Activated naive CD4-positive, alpha-beta T cell (primary cell): ENCODE measurements at places on chromosomes 12 and 14.

GRCh38 chr12:24113701-24114100 lies 164.2 kb upstream of the SOX5 start:
- DNase-seq: no peak

GRCh38 chr12:125408718-125409117 lies 343.5 kb downstream of the AACS start:
- no peak for DNase-seq

GRCh38 chr14:39755269-39755878 lies 323.1 kb upstream of the FBXO33 start:
- no peak for DNase-seq

GRCh38 chr14:74429991-74430390 lies 4.0 kb upstream of the SYNDIG1L start:
- DNase-seq: no peak

DNA sequence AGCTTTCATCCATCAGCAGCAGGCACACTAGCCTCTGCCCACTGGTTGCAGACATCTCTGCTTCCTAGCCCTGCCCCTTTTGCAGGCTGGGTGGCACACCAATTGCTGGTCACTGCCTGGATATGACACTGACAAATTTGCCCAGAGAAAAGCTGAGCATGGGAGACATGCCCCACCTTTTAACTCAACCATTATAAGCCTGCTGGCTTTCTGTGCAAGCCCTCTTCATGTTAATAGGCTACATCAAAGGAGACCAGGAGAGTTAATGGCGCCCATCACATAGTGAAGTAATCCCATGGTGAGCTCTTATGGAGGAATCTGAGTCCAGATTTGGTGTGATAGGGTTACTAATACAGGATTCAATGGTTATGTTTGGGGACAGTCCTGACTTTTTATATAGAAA lies 139.2 kb downstream of the KICS2 start:
- no peak for DNase-seq

DNA sequence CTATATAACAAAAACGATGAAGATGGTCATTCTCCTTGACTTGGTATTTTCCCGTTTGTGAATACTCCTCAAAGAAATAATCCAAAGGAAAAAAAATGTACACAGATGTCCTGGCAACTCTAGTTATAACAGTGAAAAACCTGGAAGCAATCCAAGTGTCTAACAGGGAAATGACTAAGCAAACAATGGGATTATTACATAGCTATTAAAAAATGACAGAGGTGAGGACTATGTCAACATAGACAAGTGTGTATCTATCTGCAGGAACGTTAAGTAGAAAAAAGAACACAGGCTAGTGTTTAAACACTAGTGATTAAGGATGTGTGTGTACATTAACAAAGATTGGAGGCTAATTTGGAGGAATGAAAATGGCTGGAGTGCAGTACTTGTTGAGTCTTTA lies 5.9 kb upstream of the APOLD1 start:
- DNase-seq: no peak

DNA sequence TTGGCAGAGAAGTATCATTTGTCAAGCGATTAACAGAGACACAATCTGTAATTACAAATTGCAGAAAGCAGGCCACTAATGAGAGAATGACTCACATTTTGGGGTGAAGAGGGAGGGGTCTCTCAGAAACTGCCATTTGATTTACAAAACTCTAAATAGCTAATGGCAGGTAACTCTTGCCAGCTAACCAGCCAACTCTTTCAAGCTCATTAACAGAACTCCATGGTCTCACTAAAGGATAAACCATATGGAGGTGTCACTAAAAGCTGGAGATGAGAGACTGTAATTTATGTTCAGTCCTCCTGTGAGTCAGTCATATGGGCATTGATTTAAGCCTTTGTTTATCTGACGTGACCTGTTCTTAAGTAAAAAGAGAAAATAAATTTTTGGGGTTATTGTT lies 336.4 kb downstream of the FOXG1 start:
- no peak for DNase-seq

DNA sequence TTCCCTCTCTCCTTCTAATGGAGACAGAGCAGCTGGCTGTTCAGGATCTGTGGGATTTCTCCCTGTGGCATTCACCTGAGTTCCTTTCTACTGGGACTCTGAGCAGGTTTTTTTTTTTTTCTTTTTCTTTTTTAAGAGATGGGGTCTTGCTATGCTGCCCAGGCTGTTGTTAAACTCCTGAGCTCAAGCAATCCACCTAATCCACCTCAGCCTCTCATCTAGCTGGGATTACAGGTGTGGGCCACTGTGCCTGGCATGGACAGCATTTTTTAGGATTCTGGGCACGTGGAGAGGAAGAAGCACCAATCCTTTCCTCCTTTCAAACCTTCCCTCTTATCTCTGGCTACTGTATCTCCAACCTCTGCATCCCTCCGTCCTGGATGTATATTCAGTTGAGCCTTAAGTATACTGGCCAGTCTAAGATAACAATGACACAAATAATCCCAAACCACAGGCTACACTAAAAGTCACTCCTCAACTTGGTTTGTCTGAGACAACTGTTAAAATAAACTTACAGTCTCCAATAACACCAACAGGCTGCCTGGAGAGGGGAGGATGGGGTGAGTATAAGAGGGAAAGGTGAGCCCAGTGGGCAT lies 16.4 kb upstream of the CELA1 start:
- no peak for DNase-seq

GRCh38 chr12:116480210-116480810 lies 78.9 kb upstream of the MAP1LC3B2 start:
- DNase-seq: no peak

DNA sequence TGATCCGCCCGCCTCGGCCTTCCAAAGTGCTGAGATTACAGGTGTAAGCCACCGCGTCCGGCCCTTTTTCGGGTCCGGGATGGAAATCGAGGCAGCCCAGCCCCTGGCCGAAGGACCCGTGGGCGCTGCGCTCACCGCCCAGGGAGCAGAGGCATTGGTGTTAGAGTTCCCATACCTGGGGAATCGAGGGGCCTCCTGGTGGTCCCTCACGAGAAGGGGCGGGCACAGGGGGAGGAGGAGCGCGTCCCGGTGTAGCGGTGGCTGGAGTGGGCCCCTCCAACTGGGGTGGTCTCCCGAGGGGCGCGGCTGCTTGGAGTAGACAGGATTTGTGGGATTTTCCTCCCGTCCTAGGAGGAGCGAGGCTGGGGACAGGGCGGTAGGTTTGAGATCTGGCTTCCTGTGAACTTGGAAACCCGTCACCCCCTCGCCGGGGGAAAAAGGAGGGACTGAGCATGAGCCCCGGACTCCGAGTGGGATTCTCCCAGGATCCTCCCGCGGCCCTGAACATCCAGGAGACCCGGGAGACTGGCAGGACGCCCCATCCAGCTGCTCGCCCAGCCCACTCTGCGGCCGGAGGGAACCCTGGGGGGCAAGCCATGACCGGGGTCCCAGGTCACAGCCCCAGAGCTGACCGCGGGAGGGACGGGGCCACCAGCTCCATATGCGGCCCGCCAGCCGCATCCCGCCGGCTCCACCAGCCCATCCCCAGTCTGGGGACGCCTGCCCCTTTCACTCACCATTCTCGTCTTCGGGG lies 70.9 kb downstream of the ASCL4 start:
- no peak for DNase-seq

- DNase-seq: no peak
Measured at GRCh38 chr12:50197297-50197727, 30.1 kb upstream of the CERS5 start.

DNA sequence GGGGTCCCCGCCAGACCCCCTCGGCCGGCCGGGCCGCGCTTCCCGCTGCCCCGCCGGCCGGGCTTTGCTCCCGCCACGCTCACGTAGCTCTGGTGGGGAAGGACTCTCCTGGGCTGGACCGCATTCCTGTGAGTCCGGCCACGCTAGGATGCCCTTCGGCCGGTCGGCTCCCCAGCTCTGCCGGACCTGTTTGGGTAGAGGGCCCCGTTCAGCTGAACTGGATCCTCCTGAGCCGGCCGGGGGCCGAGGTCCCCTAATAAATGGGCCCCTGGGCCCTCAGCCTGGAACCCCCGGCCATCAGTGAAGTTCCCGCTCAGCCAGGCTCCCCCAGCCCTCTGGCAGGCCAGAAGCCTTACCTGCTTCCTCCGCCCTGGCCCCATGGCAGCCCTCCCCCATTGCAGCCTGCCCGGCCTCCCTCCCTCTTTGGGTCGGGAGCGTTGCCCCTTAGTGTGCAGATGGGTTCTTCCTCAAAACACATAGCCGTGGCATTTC lies 593 bp downstream of the UNC119B start:
- DNase-seq: no peak

DNA sequence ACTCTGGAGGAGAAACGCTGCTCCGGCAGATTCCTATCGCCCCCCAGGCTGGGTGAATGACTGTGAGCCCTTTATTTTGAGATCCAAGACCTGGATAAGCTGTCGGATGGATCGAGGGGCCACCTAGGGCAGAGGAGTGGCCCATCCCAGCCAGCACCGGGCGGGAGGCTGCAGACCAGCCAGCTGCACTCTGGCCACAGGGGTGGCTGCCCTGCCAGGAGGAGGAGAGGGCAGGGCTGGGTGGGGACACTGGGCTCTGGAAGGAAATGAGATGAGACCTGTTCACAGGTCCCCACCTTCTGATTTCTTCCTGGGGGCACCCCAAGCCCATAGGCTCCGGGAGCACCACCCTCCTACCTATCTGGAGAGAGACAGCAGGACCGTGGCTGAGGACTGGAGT lies 140.0 kb downstream of the PIWIL1 start:
- DNase-seq: no peak

DNA sequence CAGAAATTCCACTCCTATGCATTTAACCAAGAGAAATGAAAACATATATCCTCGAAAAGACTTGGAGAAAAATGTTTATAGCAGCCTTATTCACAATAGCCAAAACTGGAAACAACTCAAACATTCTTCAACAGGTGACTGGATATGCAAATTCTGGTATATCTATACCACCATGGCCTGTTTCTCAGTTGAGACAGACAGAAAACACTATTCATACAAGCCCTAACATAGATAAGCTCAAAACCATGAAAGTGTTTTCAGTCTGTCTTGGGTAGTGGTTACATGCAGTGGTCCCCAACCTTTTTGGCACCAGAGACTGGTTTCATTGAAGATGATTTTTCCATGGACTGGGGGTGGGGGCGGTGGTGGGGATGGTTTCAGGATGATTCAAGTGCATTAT lies 83.8 kb downstream of the SRGAP1 start:
- DNase-seq: no peak

- no peak for DNase-seq
Measured at GRCh38 chr12:105832806-105833205, 305.9 kb downstream of the NUAK1 start.

DNA sequence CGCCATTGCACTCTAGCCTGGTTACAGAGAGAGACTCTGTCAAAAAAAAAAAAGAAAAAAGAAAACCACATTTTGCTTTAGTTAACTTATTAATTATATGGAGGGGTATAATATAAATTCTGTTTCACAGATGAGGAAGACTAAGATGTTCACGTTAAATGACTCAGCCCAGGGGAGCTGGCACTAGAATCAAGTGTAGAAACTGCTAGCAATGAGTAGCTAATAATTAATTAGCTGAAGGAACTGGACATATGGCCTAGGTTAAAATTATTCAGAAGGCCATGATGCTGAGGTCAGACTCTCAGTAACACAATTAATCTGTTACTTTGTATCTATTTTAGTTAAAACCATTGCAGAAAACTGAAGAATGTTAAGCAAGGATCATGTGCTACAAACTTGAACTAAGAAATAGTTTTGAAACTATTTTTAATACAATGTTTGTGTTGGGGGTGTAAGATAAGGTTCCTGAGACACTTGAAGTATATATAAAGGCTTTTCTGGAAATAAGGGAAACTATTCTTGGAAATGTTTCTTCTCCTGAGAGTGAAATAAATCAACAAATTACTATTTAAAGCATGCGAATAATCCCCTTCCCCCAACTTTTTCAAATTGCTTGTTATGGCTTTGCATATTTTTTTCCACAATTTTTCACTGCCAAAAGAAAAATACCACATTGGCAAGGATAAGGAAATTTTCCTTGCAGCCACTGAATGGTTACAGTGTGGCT lies 589.3 kb downstream of the SOX5 start:
- DNase-seq: no peak

DNA sequence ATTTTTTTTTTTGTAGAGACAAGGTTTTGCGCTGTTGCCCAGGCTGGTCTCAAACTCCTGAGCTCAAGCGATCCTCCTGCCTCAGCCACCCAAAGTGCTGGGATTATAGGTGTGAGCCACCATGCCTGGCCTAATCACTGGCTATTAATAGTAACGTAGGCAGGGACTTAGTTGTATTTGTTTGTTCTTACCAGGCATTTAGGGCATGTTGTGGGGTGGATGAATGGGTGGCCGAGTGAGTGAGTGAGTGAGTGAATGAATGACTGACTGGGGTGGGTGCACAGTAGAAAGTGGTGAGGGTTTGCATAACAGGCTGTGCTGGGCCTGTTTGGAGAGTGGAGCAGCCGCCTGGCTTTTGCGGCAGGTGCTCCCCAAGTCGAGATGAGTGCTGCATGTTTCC lies 87.0 kb downstream of the FOXN4 start:
- DNase-seq: no peak

- no peak for DNase-seq
Measured at GRCh38 chr12:116244001-116244400, 33.5 kb downstream of the MED13L start.

DNA sequence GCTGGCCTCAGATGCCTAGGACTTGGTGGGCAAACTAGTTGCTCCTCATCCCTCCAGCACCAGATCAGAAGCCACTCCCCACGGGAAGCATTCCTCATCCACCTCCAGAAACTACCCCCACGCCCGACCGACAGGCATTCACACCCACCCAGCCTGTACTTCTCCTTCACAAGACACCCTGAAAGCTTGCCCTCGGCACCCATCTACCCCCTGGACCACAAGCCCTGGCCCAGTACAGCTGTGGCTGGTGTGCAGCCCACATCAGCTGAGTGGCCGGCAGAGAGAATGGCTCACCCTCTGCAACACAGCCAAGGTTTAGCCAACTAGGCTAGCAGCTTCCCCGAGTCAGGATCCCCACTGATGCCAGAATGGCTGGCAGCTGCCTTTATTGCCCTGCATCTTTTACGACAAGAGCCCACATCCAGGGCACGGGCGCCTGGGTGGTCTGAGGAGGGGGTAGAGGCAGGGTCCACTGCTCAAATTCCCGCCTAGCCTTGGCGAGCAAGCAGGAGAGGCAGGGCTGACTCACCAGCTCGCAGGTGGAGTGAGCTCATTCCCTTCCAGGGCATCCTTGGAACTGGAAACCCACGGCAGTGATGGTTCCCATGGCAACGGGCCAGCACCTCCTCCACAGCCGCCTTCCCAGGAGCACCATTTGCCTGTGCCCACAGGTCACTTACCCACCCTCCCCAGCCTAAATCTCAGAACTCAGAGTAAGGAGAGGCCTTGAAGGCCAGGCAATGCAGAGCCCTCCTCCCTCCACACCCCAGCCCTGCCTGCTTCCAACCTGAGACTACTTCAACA lies 17.1 kb downstream of the ACTN1 start:
- DNase-seq: no peak

DNA sequence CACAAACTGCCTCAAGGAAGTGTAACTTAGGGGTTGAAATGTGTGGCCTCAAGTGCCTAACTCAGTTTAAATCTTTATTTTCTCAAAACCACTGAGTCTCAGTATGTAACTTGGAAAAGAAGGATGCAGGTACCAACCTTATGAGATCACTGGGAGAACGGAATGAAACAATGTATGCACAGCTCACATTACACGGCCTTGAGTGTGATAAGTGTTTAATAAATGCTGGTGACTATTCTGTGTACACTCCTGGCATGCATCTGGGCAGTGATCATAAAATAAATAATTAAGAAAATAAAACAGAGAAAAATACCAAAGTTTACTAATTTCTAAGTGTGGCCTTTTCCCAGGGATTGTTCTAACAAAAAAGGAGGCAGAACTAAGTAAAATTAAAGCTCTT lies 974.5 kb upstream of the FLRT2 start:
- DNase-seq: no peak

- DNase-seq: no peak
Measured at GRCh38 chr12:97082029-97082428, 175.0 kb downstream of the NEDD1 start.

- no peak for DNase-seq
Measured at GRCh38 chr12:126726481-126727217, 1540.3 kb upstream of the TMEM132C start.
